Stimulated activated memory B cell treated with anti-CD40 and anti-IgM and Interleukin-4, amounts not matched to agents 10 μg/mL and 1 μg/mL and 100 μg/mL, for 72 hours (primary cell): ENCODE measurements at places on chromosomes 6 and 20.

GRCh38 chr20:34024723-34025351 lies 31.1 kb downstream of the RALY start:
- ATAC-seq = no peak
- H3K27me3 ChIP-seq = no peaks in the 10 kb centered on the region
- H3K36me3 ChIP-seq = peaks cover 19% of the 10 kb centered on the region
- peaks cover 82% of the 10 kb centered on the region for H3K4me1 ChIP-seq
- H3K4me3 ChIP-seq = no peak overlapping the region

GRCh38 chr6:42269553-42269952 lies 51.9 kb upstream of the MRPS10 start:
- H3K36me3 ChIP-seq = peaks cover 5% of the 10 kb centered on the region
- H3K27ac ChIP-seq = peak overlapping the region; percentile 13
- no peak overlapping the region for H3K4me3 ChIP-seq
- H3K27me3 ChIP-seq = no peaks in the 10 kb centered on the region
- peak; percentile 96 for ATAC-seq

DNA sequence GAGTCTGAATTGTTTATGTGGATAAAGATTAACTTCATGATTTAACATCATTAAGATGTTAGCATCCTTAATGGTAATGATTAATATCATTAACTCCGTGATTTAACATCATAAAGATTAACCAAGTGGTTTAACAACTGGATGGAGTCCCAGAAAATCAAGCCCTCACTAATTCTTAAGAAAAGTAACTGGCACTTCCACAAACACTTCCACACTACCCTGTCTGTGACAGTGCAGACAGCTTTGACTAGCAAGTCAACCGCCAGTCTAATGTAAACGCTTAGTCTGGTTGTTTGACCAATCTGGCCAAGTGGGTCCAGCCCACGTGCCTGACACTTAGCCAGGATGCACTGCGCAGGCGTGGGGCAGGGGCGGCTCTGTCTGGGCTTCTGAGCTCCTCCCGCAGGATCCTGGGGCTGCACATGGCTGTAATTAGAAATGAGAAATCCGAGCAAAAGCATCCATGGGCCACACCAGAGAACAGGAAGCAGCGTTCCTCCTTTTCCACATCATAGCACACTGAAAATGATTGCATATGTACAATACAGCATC lies 424.2 kb downstream of the FOXA2 start:
- H3K4me1 ChIP-seq = no peaks in the 10 kb centered on the region
- H3K4me3 ChIP-seq = no peak overlapping the region
- no peak overlapping the region for H3K27ac ChIP-seq
- no peaks in the 10 kb centered on the region for H3K36me3 ChIP-seq
- ATAC-seq = no peak
- no peaks in the 10 kb centered on the region for H3K27me3 ChIP-seq

DNA sequence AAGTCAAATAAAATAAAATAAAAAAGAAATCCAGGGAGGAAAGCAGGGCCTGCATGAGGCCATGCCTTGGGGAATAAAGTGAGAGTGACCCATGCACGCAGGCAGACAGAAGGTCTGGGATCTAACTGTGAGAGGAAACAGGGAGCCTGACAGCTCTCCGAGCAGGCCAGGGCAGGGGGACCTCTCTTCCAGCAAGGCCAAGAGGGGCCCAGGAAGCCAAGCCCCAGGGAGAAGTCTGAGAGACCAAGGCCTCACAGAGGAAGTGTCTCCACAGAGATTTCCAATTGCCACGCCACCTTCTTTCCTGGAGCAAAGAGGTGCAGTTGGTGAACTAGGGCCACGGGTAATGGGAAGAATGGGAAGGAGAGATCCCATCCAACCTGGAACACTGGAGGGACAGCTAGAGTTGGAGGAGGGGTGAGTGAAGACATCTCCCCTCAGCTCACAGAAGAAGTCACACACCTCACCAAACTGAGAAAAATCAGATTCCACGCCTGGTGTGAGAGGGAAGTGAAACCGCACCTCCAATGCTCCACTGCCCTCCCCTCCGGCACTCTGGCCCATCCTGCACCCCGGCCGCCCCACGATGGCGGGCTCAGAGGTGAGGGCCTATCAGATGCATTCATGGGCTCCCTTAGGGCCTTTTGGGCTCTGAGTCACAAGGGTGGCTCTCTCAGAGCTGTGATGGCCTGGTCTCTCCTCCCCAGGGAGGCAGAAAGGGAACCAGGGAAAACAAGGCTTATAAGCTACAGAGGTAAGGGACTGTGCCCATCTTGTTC lies 25.1 kb upstream of the TAF8 start:
- no peaks in the 10 kb centered on the region for H3K27me3 ChIP-seq
- H3K4me3 ChIP-seq = peak overlapping the region; percentile 65
- peak; percentile 97 for ATAC-seq
- peaks cover 91% of the 10 kb centered on the region for H3K4me1 ChIP-seq
- H3K27ac ChIP-seq = peak overlapping the region; percentile 88

DNA sequence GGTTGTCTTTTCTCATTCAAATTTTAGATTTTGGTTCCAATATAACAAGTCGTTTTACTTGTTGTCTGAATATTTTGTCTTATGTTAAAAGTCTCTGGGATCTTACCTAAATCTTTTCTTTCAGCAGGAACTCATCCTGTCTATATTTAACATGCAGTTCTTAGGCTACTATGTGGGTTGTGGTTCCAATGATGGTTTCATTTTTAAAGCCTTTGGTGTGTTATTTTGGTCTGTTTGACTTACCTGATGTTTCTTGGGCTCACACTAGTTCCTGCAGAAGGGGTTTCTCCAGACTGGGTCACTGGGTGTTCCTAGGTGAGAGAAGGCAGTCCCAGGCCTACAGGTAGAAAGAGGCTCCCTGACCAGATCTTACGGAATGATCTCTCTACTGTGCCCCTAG lies 17.4 kb downstream of the PRL start:
- no peaks in the 10 kb centered on the region for H3K4me1 ChIP-seq
- H3K27me3 ChIP-seq = no peaks in the 10 kb centered on the region
- ATAC-seq = no peak
- H3K4me3 ChIP-seq = no peak overlapping the region
- H3K27ac ChIP-seq = no peak overlapping the region

DNA sequence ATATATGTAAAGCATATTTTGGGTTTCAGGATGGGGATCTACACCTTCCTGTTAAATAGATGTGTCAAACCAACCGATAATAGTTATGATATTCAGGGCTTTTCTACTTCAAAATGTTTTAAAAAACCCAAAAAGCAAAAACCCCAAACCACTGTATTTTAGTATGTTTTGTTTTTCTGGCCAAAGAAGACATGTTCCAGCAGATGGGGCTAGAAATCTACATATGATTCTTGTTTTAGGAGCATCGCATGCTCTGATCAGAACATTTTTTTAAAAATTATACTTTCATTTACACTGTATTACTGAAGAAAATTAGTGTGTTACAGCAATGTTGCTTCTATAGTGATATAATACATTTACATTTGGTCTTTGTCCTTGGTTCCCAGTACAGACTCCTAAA lies 11.0 kb downstream of the RMND1 start:
- H3K4me3 ChIP-seq = no peak overlapping the region
- ATAC-seq = no peak
- H3K27ac ChIP-seq = no peak overlapping the region
- peaks cover 29% of the 10 kb centered on the region for H3K36me3 ChIP-seq
- no peaks in the 10 kb centered on the region for H3K27me3 ChIP-seq

- peaks cover 45% of the 10 kb centered on the region for H3K4me1 ChIP-seq
- ATAC-seq = no peak
- H3K36me3 ChIP-seq = peaks cover 2% of the 10 kb centered on the region
- H3K4me3 ChIP-seq = no peak overlapping the region
- no peak overlapping the region for H3K27ac ChIP-seq
- no peaks in the 10 kb centered on the region for H3K27me3 ChIP-seq
Observed at GRCh38 chr6:148750838-148751792, 4.3 kb downstream of the UST start.

- no peak overlapping the region for H3K27ac ChIP-seq
- ATAC-seq = no peak
- no peak overlapping the region for H3K4me3 ChIP-seq
- peaks cover 47% of the 10 kb centered on the region for H3K27me3 ChIP-seq
- no peaks in the 10 kb centered on the region for H3K36me3 ChIP-seq
- peaks cover 12% of the 10 kb centered on the region for H3K4me1 ChIP-seq
Observed at GRCh38 chr6:89242574-89243330, 25.6 kb upstream of the GABRR1 start.

GRCh38 chr20:62064770-62065673 lies 659 bp downstream of the TAF4 start:
- peaks cover 11% of the 10 kb centered on the region for H3K36me3 ChIP-seq
- peak; percentile 40 for ATAC-seq
- H3K27ac ChIP-seq = no peak overlapping the region
- peak overlapping the region; percentile 31 for H3K4me3 ChIP-seq
- H3K27me3 ChIP-seq = no peaks in the 10 kb centered on the region

DNA sequence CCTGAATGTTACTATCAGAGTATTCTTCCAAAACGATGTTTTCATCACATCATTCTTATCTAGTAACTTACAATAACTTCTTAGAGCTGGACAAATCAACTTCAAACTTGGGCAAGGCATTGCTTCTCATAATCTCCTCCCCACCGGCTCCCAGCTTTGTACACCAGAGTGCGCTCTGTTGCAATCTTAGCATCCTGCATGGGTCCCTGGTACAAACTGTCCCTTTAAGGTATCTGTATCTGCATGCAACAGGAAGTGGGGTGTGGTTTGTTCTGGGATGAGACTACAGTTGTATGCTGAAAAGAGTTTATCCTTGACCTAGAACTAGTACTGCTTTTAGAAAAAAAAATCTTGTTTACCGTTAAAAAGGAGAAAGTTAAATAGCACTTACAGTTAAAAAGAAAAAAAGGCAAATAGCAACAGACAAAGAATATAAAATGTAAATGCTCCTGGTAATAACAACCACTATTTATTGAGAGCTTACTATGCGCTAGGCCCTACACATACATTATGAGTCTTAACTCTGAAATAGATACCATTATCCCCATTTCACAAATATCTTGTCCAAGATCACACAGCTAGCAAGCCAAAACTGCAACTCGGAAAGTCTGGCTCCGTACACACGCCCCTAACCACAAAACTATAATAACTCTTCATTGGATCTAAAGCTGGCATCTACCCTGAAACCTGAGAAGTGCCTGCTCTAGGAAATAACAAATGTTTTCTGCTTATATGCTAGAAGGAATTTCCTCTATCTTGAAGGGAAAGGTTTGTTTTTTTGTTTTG lies 9.8 kb upstream of the HECA start:
- no peaks in the 10 kb centered on the region for H3K27me3 ChIP-seq
- peaks cover 9% of the 10 kb centered on the region for H3K36me3 ChIP-seq
- peak; percentile 100 for ATAC-seq
- H3K4me3 ChIP-seq = no peak overlapping the region

- peak overlapping the region; percentile 91 for H3K27ac ChIP-seq
- peaks cover 68% of the 10 kb centered on the region for H3K4me1 ChIP-seq
- peaks cover 31% of the 10 kb centered on the region for H3K36me3 ChIP-seq
- H3K27me3 ChIP-seq = no peaks in the 10 kb centered on the region
- peak overlapping the region; percentile 21 for H3K4me3 ChIP-seq
- no peak for ATAC-seq
Observed at GRCh38 chr6:16698162-16698533, 63.1 kb downstream of the ATXN1 start.

DNA sequence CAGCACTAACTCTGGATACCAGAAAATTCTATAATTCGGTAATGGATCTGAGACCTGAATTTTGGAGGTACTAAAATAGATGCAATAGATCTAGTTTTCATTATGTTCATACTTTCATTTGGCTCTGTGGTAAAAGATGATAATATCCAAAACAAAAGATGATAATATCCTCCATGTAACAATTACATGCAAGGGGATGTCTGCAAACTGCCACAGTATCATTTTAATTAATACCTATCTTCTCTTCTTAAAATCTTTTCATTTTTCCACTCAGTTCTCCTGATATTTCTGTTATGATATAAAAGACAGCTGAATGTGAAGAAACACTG lies 15.6 kb downstream of the BTN2A1 start:
- peaks cover 33% of the 10 kb centered on the region for H3K36me3 ChIP-seq
- peak overlapping the region; percentile 99 for H3K4me3 ChIP-seq
- peaks cover 57% of the 10 kb centered on the region for H3K4me1 ChIP-seq
- H3K27ac ChIP-seq = peak overlapping the region; percentile 100

DNA sequence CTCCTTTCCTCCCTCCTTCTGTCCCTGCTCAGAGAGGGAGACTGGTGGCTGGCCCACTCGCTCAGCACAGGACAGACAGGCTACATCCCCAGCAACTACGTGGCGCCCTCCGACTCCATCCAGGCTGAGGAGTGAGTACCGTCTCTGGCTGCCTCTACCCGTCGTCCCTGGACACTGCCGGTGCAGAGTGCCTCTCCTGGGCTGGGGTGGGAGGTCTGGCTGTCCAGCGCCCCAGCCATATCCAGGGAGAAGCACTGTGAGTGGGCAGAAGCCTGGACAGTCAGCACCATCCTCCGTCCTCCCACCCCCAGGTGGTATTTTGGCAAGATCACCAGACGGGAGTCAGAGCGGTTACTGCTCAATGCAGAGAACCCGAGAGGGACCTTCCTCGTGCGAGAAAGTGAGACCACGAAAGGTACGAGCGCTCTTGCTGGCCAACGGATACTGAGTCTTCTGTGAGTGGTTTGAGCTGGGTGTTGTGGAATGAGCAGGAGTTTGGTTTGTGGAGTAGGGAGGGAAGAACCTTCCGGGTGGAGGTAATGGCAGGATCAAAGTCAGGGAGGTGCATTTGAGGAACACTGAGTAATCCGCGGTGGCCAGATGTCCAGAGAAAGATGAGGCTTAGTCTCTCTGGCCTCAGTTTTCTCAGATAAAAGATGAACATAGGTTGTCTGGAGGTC lies 48.1 kb downstream of the SRC start:
- no peaks in the 10 kb centered on the region for H3K27me3 ChIP-seq
- H3K4me3 ChIP-seq = no peak overlapping the region

GRCh38 chr6:135196739-135197510 lies 15.8 kb downstream of the MYB start:
- no peak for ATAC-seq
- H3K4me3 ChIP-seq = no peak overlapping the region
- peaks cover 9% of the 10 kb centered on the region for H3K4me1 ChIP-seq
- H3K27me3 ChIP-seq = no peaks in the 10 kb centered on the region

DNA sequence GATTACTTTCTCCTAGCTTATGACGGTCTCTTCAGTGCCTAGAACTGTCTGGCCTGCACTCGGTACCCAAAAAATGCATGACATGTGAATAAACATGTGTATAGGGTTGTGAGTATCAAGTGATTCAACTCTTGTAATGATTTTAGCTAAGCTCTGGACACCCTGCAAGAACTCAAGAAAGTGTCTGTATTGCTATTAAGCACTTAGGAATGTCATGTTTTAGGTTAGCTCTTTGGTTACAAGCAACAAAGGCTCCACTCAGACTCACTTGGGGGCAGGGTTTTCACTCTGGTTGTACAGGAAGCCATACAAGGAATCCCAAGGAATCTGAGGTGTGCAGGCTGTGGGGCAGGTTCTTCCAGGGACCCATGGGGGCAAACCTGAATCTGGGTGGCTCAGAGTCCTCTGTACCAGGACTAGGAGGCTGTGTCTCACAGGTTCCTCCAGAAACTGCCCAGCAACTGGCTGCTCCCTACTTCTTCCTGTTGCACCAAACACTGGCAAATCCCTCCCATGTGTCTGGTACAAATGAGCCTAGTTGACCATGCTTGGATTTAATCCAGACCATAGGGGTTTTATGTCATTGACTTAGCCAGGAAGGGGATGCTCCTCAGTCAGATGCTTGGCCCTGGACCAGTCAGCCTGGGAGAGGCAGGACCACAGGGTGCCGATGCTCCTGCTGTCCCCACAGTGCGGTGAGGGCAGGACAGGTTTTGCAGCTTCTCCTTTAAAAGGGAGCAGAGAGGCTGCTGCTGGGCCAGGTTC lies 77.9 kb upstream of the CDH4 start:
- no peak overlapping the region for H3K27ac ChIP-seq
- H3K36me3 ChIP-seq = no peaks in the 10 kb centered on the region
- no peaks in the 10 kb centered on the region for H3K27me3 ChIP-seq
- ATAC-seq = no peak
- H3K4me3 ChIP-seq = no peak overlapping the region

- H3K4me1 ChIP-seq = peaks cover 48% of the 10 kb centered on the region
- peaks cover 48% of the 10 kb centered on the region for H3K27me3 ChIP-seq
- no peaks in the 10 kb centered on the region for H3K36me3 ChIP-seq
- no peak overlapping the region for H3K4me3 ChIP-seq
- ATAC-seq = no peak
Observed at GRCh38 chr20:62772103-62772611, 24.1 kb upstream of the MRGBP start.
